EL (cell line): ENCODE measurements at places on chromosomes 1 and 21.

DNA sequence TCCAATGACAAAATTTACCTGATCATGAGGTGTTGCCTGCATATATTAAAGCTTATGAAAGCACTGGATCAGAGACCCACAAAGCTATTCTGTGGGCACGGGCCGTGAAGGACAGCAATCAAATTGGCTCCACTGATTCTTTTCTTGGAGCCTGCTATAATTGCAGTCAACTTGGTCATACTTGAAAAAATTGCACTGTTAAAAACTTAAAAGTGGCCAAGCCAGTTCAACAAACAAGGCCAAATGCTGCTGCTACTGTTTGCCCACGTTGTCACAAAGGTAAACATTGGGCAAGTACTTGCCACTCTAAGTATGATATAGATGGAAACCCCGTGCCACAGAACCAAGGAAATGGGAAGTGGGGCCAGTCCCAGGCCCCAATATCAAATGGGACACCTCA, 37.8 kb downstream of the CYP4A11 start:
- no peak for DNase-seq

DNA sequence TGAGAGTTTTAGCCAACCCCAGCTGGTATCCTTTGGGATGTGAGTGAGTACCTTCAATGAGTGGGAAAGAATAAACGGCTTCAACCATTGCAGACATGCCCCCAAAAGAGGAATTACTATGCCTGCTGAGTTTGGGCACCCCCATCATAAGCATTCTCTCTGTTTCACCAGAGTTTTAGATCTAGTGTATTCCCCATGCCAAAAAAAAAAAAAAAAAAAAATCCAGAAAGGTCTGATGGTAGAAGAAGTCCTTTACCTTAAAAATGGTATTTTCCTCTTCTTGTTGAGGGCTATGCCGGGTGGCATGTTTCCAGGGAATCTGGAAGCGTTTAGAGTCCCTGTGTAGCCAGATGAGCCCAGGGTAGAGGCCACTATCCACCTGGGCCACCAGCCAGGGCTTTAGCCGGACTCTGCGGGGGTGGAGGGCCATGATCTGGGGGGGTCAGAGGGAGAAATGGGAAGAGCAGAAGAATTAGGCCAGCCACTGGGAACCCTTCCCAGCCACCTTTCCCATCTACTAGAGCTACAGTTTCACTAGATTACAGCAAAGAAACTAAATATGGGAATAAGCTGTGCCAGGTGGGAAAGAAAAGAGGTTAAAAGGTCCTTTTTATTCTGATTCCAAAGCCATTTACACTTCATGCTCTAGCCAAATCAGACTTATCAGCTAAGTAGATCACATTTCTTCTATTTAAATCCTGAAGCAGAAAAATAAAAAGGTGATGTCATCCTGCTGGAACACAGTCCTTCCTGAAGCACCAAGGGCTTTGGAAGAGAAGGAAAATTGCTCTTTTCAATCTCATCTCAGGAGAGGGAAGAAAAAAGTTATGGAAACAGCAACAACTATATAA, 4.7 kb downstream of the IRF6 start:
- no peak for DNase-seq

- DNase-seq, result no peak
These were observed 16.8 kb upstream of the ERVH48-1 start for GRCh38 chr21:42942244-42942643.

GRCh38 chr21:33151941-33152731, 77.6 kb upstream of the IFNAR2 start:
- DNase-seq, result no peak

DNA sequence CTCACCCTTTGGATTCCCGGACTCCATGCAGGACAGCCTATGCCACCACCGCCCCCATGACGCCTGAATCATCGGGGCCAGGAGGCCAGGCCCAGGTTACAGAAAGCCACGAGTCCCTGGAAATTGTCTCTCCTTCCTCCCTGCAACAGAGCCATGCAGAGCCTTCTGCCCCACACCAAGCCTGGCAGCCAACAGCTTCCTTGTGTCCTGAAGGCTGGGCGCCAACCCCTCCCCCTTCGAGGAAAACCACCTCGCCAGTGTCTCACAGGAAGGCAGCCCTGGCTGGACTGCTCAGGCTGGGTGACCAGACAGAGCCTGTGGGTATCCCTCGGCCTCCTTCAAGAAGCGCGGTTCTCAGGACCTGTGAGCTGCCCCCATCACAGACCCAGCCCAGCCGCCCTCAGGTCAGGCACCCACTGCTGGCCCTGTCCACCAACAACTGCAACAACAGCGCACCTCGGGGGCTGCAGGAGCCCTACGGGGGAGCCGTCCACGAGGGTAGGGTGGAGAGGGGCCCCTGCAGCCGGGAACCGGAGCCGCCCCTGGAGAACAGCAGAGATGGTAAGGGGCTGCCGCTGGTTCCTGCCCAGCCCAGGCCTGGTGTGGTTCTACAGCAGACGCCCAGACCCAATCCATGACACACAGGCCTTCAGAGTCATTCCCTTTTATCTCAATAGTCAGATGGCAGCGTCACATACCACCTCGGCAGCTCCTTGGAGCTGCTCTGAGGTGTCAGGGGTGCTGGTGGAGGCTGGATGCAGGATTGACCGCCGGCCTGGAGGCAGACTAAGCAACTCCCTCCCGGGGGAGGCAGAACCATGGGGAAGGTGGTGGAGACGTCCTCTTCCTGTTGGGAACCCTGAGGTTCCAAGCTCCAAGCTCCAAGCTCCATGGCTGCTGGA, 23.7 kb downstream of the KIAA1614 start:
- no peak for DNase-seq

DNA sequence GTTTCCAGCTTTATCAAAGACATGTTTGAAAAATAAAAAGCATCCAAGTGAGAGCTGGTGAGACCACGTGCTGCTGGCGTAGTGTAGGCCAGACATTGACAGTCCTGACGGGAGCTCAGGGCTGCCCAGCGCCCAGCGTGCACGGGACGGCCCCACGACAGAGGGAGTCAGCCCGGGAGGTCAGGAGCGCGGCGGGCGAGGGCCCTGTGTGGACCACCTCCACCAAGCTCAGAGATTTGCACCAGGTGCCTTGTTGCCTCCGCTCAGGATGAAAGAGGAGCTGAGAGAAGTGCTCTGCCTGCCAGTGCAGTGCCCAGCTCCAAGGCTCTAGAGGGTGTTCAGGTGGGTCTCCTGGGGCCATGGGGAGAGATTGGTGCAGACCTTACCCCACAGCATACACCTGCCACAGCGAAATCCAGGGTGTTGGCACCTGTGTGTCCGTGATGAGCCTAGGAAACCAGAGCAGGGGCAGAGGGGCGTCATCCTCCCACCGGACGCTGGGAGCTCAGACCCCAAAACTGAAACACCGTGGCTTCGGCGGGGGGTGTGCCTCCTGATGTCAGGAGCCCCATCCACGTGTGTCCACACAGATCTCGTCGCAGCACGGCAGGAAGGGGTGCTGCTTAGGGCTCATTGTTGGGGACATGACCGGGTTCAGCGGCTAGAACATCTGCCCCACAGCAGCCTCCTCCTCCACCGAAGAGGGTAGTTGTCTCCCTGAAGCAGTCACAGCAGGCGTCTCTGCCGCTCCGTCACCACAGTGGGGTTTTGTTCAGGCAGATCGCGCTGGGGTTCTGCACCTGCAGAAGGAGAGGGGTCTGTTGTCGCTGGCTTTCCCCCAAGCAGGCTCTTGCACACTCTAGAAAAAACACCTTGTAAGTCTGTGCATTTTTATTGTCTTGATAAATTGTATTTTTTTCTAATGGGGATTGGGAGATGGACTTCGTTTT, 64.2 kb downstream of the POFUT2 start:
- DNase-seq, result no peak

DNA sequence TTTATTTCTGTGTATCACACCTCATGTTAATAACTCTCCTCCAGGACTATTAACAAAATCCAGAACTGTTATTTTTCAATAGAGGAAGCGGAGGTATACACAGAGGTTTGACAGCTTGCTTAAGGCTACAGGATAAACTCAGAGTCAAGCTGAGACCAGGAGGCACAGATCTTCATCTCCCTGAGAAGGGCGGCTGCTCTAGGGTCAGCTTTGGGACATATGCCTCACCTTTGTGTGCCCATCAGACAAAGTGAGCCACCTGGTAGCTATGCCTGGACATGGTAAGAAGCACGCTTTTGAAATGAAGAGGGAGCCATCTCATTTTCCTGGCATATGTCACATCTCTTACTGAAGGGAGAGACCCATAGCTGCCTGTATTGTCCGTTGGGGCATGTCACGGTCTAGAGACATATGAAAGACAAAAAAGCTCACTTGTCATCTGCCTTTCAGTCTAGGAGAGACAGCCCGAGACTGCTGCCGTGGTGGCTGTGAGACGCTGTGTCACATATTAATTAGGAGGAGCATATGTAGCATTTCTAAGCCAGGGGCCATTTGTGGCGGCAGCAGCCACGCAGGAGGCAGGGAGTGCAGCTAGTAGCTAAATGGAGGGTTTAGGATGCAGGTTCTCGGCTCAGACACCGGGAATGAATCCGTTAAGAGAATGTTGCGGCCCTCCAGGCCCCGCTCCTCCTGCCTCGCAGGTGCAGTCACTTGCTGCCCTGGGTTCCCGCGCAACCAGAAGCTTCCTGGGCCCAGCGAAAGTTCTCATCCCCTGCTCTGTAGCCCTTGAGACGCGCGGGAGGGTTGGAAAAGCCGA, 161.3 kb upstream of the C1orf21 start:
- DNase-seq, result no peak

DNA sequence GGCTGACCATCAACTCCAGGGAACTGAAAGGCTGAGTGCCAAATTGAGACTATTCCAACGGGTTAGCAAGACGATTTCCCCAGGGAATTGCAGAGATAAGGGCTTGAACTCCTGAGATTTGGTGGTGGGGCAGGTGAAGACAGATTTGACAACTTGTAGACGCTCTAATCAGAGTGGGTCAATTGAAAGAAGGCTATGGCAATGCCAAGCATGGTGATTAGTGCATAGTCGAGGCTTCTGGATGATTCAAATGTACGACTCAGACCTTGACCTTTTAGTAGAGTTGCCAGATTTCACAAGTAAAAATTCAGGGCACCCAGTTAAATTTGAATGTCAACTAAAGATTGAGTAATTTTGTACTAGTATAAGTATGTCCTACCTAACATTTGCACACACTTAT, 302.1 kb upstream of the SPAG17 start:
- DNase-seq, result no peak

GRCh38 chr1:76921590-76921989, 54.3 kb downstream of the ST6GALNAC5 start:
- DNase-seq, result no peak

- DNase-seq, result no peak
These were observed 13.1 kb upstream of the NGF start for GRCh38 chr1:115351143-115351542.

DNA sequence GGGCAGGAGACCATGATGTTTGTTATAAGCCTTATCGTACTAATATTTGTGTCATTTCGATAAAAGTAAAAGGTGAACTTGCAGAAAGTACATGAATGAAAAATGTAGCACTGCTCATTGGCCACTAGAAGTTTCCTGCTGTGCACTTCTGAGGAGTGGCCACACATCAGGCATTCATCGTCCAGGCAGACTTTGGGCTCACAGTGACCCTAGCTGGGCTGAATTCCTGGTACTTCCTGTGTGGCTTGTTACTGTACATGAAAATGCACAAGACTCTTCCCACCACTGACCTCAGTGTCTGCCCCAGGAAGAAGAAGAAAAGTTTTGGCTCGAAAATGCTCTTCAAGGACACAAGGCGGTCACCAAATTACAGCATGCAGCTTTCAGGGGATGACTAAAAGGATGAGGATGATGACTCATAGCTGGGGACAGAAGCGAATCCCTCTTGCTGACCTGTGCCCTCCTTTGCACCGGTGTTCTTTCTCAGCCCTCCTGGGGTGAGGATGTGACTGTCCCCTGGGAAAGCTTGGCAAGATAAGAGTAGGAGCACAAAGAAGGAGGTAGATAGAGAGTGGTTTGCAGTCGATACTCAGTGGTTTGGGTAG, 252.4 kb upstream of the KAZN start:
- no peak for DNase-seq

GRCh38 chr1:94335447-94335846, 82.7 kb upstream of the ABCD3 start:
- no peak for DNase-seq

GRCh38 chr1:196407358-196408051, 200.7 kb downstream of the KCNT2 start:
- DNase-seq, result peak; percentile 38

- DNase-seq, result no peak
These were observed 19.8 kb upstream of the LSS start for GRCh38 chr21:46248422-46248782.

GRCh38 chr1:111399792-111400610, 27.5 kb downstream of the OVGP1 start:
- DNase-seq, result peak; percentile 47

- peak; percentile 29 for DNase-seq
These were observed 25.0 kb downstream of the CD244 start for GRCh38 chr1:160837558-160838205.

DNA sequence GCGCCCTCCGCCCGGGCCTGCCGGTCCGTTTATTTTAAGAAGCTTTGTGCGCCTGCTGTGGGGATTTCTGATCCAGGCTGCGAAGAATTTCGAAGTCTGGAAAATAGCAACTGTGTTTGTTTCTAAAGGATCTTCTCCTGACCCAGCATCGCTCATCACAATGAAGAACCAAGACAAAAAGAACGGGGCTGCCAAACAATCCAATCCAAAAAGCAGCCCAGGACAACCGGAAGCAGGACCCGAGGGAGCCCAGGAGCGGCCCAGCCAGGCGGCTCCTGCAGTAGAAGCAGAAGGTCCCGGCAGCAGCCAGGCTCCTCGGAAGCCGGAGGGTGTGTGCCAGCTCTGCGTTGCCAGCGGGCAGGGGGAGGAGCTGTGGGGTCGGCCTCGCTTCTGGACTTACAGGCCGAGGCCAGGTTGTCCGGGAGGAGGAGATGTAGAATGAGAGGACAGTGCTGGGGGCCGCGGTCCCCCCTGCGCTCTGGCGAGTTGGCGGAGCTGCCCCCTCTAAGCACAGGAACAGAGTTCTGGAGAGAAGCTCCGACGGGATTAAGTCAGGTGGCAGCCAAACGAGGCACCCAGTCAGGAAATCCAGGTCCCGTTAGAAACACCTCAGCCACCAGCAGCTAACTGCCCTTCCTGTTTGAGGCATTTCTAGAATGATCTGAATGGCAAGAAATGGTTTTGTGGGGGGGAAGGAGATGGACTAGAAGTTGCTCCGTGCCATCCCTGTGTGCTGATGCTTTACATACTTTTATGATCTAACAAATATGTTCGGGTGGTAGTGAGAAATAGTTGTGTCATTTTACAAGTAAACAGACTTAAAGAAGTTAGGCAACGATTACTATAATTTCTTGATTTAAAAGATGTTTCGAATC, 948 bp downstream of the TXLNA start:
- peak; percentile 64 for DNase-seq

DNA sequence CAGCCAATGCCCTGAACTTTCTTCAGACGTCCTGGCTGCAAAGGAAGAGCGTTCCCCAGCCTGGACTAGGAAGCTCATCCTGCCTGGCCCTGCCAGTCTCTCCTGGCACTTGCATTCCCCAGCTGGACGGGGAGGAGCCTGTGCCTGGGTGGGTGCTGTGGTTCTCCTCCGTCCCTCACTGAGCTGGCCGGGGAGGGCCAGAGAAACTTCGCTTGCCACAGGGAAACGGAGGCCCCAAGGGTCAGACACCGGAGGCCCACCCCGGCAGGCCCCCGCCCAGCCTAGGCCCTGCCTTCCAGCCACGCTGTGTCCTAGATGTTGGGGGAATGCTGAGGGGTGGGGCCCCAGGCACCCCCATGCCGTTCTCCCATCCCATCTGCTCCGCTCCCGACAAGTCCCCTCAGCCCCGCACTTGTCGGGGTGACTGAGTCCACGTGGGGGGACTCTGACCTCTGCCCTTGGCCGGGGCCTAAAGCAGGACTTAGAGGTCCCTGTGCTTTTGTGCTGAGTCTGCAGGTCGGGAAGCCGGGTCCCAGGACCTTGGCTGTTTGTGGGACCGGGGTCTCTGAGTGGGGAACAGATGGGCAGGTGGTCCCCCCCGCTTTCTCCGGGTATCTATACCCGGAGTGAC, 4.8 kb downstream of the FTCD start:
- no peak for DNase-seq

- DNase-seq, result no peak
These were observed 86.5 kb downstream of the PSMG1 start for GRCh38 chr21:39096754-39097153.
